Kidney epithelial cell (primary cell): ENCODE measurements at places on chromosomes 1 and 21. TPM values are rescaled to one million over a fixed set of nuclear protein-coding genes. Genes with fewer than 3 reads are reported as not detected.

DNA sequence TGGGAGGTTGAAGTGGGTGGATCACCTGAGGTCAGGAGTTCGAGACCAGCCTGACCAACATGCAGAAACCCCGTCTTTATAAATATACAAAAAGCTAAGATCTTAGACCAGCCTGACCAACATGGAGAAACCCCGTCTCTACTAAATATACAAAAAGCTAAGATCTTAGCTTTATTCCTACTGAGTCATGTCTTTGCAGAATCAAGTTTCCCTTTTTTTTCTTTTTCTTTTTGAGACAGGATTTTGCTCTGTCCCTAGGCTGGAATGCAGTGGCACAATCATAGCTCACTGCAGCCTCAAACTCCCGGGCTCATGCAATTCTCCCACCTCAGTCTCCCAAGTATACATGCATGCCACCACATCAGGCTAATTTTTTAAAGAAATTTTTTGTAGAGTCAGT is 21.4 kb downstream of the KDM5B start:
- no peak for DNase-seq

DNA sequence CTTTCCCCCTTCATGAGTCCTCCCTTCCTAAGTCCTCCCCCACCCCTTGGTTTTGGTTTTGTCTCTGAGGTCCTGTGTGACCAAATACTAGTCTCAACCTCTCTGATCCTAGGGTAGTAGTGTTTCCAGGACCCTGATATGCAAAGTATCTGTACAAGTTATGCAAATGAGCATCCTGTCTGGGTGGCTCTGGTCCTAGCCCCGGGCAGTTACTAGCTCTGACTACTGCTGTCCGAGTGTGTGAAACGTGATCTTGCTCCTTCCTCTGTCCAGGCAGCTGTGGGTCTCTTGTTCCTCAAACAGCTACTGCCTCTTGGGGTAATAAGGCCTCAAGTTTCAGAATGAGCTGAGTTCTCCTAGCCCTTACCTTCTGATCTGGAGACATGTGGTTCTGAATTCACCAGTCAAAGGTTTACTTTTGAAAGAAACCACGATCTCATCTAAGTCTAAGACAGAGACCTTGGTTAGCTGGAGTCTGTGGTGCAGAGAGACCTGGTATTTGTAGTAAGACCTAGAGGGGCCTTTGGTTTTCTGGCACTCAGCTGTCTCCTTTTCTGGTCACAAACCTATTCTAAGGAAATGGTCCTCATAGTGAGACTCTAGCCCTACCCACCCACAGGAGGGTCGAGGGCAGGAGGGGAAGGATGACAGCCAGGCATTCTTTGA is 31.0 kb upstream of the IL19 start:
- DNase-seq = no peak

The CELA3A gene
- total RNA-seq = not detected in 2 replicates

The FALEC gene
- not detected in 2 replicates for total RNA-seq

DNA sequence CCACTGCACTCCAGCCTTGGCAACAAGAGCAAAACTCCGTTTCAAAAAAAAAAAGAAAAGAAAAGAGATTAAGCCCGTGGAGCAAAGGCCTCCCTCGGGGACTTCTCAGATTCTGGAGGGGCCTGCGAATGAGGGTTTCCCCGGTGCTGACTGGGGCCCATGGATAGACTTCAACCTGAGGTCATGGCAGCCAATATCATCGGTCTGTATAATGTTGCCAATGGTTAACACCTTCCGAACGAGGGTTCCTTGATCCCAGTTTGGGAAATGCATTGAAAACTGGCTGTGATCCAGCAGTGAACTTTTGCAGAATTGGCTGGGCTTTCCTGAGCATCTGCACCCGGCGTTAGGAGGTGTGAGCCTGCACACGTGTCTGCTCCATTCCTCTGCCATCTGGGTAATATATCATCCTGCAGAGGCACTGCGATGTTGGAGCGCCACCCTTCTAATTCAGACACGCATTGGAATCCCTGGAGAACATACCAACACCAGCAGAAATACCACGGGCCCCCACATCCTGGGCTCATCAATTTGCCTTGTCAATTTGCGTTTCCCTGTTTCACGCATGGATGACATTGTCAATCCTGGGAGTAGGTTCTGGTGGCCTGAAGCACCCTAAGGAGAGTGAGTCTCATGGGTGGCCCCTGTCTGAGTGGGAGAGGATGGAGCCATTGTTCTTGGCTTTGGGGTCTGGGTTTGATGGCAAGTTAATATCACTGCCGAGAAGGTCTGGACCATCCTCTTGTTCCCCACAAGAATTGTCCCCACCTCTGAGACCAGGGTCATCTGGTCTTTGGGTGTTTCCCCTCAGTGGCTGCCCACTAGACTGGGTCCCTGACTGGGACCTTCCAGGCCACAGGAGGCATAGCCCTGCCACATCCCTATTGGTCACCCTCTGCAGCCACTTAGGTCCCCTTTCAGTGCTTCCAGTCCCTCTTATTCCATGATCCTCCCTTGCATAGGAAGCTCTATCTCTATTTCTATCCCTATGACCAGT is 441.0 kb downstream of the PTPRU start:
- no peak for DNase-seq
